Panc1 (cell line): ENCODE measurements at places on chromosomes 7 and 10. TPM values are rescaled to one million over a fixed set of nuclear protein-coding genes. Genes with fewer than 3 reads are reported as not detected.

LDB3 gene
- total RNA-seq = 0.15 TPM

COL17A1 gene
- 0.26 TPM for total RNA-seq

SEMA3D gene
- total RNA-seq = 11.5 TPM

AKR1C3 gene
- 0.62 TPM for total RNA-seq

TRPV6 gene
- total RNA-seq = not detected

RELN gene
- 0.10 TPM for total RNA-seq

EZH2 gene
- 38.3 TPM for total RNA-seq

AOAH gene
- total RNA-seq = 0.31 TPM

CCZ1B gene
- total RNA-seq = 81.2 TPM

CPEB3 gene
- 2.4 TPM for total RNA-seq

PNLIPRP1 gene
- 0.95 TPM for total RNA-seq

- no peak for DNase-seq
- no peaks in the 10 kb centered on the region for H3K4me1 ChIP-seq
- H3K4me3 ChIP-seq = no peak overlapping the region
- no peaks in the 10 kb centered on the region for H3K27me3 ChIP-seq
- H3K27ac ChIP-seq = no peak overlapping the region
These were observed 11.3 kb upstream of the AKR1C2 start for GRCh38 chr10:5014936-5015335.

GRCh38 chr10:37733822-37734221 is 123.6 kb downstream of the ZNF248 start:
- H3K27ac ChIP-seq = no peak overlapping the region
- no peaks in the 10 kb centered on the region for H3K36me3 ChIP-seq
- no peaks in the 10 kb centered on the region for H3K27me3 ChIP-seq
- no peak overlapping the region for H3K4me3 ChIP-seq
- no peak for DNase-seq
- H3K4me1 ChIP-seq = no peaks in the 10 kb centered on the region

- no peaks in the 10 kb centered on the region for H3K4me1 ChIP-seq
- no peaks in the 10 kb centered on the region for H3K27me3 ChIP-seq
- no peak overlapping the region for H3K4me3 ChIP-seq
- no peak for DNase-seq
- no peaks in the 10 kb centered on the region for H3K36me3 ChIP-seq
These were observed 144.5 kb upstream of the PTN start for GRCh38 chr7:137488038-137488437.

DNA sequence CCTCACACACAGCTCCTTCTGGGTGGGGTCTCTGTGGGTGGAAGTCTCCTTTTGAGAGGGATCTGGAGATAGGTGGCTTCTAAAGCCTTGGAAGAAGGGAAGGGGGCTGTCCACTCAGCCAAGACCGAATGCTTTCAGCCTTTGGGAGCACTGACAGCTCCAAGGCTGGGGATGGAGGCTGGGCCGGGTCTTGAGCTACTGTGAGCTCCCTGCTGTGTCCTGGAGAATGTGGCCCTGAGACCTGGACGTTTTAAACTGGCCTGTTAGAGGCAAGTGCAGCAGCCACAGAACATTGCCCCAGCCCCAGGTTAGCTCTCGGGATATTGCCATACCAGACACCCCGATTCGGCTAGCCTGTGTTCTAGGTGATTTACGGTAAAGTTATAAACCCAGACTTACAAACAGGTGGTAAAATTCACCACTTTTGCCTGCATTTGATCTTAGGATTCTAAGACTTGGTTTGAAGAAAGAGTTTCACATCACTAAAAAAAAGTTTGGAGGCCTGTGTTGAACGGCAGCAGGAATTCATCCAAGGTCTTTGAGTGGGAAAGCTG is 548.5 kb upstream of the FOXK1 start:
- H3K4me3 ChIP-seq = no peak overlapping the region
- DNase-seq = no peak
- H3K36me3 ChIP-seq = no peaks in the 10 kb centered on the region
- H3K27me3 ChIP-seq = no peaks in the 10 kb centered on the region

DNA sequence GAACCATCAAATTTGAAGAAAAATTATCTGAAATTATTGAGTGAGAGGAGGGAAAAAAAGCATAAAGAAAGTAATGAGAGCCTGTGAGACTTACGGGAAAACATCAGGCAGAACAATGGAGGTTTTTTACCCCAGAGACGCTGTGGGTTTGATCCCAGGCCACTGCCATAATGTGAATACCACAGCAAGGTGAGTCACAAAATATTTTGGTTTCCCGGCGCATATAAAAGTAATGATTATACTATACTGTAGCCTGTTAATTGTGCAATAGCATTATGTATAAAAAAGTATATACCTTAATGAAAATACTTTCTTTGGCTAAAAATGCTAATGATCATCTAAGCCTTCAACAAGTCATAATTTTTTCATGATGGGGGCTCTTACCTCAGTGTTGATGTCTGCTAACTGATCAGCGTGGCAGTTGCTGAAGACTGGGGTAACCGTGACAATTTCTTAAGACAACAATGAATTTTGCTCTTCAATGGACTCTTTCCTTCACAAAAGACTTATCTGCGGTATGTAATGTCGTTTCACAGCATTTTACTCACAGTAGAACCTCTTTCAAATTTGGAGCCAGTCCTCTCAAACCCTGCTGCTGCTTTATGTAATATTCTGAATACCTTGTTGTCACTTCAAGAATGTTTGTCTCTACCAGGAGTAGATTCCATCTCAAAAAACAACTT is 97.0 kb upstream of the FAM20C start:
- no peak for DNase-seq
- no peak overlapping the region for H3K27ac ChIP-seq
- H3K36me3 ChIP-seq = no peaks in the 10 kb centered on the region
- no peaks in the 10 kb centered on the region for H3K4me1 ChIP-seq
- H3K4me3 ChIP-seq = no peak overlapping the region

DNA sequence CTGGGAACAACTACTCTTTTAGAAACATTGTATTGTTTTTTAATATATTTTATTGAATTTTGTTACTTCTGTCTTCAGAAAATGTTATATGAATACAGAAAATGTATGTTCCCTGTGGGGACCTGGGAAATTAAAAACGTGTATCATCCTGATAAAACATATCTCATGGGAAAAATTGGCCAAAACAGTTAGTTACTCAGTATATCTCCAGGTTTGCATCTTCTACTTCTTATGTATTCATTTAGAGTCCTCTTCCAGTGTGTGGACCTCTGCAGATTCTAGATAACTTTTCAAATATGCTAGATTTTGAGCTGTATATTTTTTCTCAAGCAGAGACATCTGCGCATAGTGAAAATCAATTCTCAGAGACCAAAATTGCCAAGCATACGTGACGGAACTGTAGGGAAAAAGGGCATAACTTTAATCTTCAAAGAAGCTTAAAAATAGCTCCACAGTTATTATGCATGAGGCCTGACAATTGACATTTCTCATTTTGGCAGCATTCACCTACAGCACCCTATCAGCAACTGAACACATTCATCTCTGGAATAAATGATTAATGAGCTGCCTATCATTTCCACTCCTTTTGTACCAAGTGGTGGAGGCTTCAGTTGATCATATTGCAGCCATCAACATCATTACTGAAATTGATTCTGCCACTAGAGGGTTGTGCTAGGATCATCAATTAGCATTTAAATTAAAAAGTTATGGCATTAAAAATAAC is 26.4 kb upstream of the UMAD1 start:
- H3K36me3 ChIP-seq = no peaks in the 10 kb centered on the region
- no peaks in the 10 kb centered on the region; the same call in 1 of the 2 replicates for H3K27me3 ChIP-seq
- no peaks in the 10 kb centered on the region for H3K4me1 ChIP-seq

GRCh38 chr10:68560186-68560942 is at the start of gene TET1:
Gene TET1, plus strand, starts transcription at chr10:68560337. Its CDS starts 12,002 bp downstream, at chr10:68572339.
- H3K36me3 ChIP-seq = no peaks in the 10 kb centered on the region; the same call in 1 of the 2 replicates
- H3K4me3 ChIP-seq = peak within 1 kb of the TSS; percentile 62
- H3K27ac ChIP-seq = peak within 1 kb of the TSS; percentile 74
- peaks cover 13% of the 10 kb centered on the region for H3K4me1 ChIP-seq

- no peaks in the 10 kb centered on the region for H3K36me3 ChIP-seq
- H3K27me3 ChIP-seq = no peaks in the 10 kb centered on the region
- no peak for DNase-seq
These were observed 456.5 kb downstream of the GATA3 start for GRCh38 chr10:8511026-8511425.

DNA sequence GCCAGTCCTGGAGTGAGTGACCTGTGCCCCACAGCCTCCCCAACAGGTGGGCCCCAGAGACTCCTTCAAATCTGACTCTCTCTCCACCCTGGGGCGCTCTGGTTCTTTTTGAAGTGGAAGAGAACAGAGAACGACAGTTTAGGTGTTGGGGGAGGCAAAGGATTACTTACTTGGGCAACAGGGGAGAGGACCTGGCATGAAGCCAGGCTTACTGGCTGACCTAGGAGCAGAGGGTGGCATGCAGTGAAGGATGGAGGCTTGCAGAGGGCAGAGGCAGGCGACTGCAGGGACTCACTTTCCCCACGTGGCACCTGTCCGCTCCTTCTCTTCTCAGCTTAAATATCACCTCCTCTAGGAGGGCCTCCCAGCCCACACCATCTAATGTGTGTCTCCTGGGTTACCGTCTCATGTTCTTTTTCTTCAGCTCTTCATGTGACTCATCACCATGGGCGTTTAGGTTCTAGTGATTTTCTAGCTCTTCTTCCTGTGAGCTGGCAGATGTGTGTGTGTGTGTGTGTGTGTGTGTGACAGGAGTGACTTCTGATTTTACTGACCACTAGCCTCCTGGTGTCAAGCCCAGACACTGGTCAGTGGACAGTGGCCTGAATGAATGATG is 15.5 kb downstream of the LZTS2 start:
- H3K27me3 ChIP-seq = no peaks in the 10 kb centered on the region
- no peak overlapping the region for H3K27ac ChIP-seq
- no peak for DNase-seq
- peaks cover 18% of the 10 kb centered on the region for H3K4me1 ChIP-seq

DNA sequence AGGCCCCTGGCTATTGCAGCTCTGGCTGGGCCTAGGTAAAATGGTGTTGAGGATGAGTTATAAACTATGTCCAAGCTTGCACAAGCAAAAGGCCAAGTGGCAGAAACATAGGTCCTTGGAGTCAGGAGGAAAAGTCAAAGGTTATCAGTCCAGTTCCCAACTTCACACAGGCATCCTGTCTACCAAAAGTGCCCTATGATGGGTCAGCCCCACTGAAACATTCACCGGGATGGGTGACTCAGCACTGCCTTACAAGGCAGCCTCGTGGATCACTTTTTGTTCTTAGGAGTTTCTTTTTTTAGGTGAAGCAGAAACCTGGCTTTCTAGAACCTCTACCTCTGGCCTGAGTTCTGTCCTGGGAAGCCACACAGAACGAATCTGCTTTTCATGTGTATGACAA is 158.8 kb upstream of the LYZL2 start:
- no peak overlapping the region for H3K27ac ChIP-seq
- no peaks in the 10 kb centered on the region for H3K36me3 ChIP-seq
- H3K4me1 ChIP-seq = no peaks in the 10 kb centered on the region
- H3K4me3 ChIP-seq = no peak overlapping the region

- H3K36me3 ChIP-seq = no peaks in the 10 kb centered on the region
- H3K4me3 ChIP-seq = no peak overlapping the region
- peaks cover 17% of the 10 kb centered on the region for H3K4me1 ChIP-seq
- peak; percentile 67 for DNase-seq
These were observed 31.9 kb downstream of the LCOR start for GRCh38 chr10:96863922-96864543.

- no peaks in the 10 kb centered on the region for H3K36me3 ChIP-seq
- no peaks in the 10 kb centered on the region for H3K4me1 ChIP-seq
- no peak overlapping the region for H3K4me3 ChIP-seq
- H3K27ac ChIP-seq = no peak overlapping the region
- DNase-seq = no peak
These were observed 307.4 kb upstream of the LRGUK start for GRCh38 chr7:133819695-133820094.

DNA sequence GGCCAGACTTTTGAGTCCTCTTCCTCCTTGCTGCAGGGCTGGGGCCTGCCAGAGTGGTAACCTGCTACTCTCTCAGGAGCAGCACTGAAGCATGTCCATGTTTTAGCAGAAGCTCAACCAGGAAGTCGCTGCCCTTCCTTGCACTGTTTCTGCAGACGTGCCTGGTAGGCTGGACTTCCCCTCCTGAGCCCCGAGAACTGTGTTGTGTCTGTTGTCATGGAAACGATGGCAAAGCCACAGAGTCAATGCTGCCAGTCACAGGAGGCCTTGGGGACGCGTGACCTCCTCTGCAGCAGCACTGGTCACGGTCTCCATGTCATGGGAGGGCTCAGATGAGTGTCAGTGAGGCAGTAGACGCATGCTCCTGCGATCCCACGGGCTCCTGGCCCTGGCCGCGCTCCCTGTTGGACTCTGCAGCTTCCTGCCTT is 145.5 kb downstream of the FANK1 start:
- no peak overlapping the region for H3K4me3 ChIP-seq
- no peak for DNase-seq
- no peaks in the 10 kb centered on the region for H3K27me3 ChIP-seq
- no peak overlapping the region for H3K27ac ChIP-seq
